ENCODE measurements at places on chromosomes 3 and 15.

- DNase-seq, result no peak
Observed at GRCh38 chr3:128707928-128708494, 18.0 kb upstream of the RAB7A start.

GRCh38 chr15:57961919-57962318 is 103.6 kb downstream of the ALDH1A2 start:
- no peak for DNase-seq

GRCh38 chr15:77819851-77820728 is 187.4 kb upstream of the LINGO1 start:
- no peak for DNase-seq

DNA sequence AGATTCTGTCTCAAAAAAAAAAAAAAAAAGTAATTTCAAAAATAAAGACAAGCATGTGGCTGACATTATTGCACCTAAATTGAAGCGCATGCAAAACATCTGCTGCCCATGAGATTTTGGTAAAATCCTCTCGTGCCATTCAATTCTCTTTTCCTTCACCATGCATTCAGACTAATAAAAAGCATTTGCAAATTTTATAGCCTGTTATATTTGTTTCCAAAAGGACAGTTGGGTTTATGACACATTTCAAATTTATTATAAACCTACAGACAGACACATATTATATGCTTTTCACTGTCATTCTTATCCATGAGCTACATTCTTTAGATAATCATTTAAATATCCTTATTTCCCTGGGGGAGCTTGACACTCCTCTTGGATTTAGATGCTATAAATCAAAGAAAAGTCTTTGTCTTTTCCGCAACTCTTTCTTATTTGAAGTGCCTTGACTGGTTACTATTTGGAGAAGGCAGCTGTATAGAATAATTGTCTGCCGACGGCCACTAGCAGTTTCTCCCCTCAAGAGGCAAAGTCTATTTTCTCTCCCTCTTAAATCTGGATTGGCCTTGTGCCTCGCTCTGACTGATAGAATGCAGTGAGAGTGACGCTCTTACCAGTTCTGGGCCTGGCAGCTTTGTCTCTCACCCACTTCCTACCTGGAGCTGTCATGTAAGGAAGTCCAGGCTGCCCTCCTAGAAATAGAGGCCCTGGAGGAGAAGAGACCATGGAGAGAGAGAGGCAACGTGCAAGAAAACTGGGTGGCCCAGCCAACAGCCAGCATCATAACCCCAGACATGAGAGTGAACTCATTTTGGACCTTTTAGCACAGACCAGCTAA is 6.8 kb upstream of the LRIG1 start:
- DNase-seq, result no peak

GRCh38 chr3:56771376-56771775 is 30.4 kb downstream of the ARHGEF3 start:
- no peak for DNase-seq

- DNase-seq, result no peak
Observed at GRCh38 chr3:9846231-9846630, 2.4 kb upstream of the RPUSD3 start.

DNA sequence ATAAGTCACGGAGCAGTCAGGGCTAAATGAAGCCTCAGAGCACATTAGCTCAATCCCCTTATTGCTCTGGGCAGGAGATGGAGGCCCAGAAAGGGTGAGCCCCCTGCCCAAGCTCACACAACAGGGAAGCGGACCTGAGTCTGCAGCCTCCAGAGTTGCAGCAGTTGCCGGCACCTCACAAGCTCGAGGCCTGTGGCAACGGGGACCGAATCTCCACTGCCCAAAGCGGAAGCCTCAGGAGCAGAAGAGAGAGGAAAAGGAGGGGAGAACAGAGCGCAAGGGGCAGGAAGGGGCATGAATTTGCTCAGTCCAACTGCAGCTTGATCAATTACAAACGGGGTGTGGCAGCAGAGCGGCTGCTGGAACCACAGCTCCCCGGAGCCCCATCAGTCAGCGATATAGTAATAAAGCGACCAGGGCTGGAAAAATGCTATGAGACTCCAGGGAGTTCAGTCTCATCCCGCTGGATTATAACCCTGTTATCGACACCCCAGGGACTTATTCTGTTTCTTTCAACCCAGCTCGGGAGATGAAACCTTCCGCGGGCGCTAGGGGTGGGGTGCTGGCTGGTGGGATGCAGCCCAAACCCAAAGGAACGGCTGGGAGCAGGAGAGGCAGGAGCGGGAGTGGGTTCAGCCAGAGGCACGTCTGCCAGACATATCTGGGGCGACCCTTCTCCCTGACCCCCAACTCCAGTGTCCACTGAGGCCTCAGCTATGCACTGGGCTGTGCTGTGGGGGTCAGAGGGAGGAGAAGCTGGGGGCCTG is 219.7 kb upstream of the LINGO1 start:
- no peak for DNase-seq

- no peak for DNase-seq
Observed at GRCh38 chr15:80099241-80099640, 39.8 kb downstream of the ZFAND6 start.

GRCh38 chr3:28406241-28406640 is 57.6 kb upstream of the AZI2 start:
- no peak for DNase-seq

GRCh38 chr3:23662079-23662617 is 143.6 kb upstream of the UBE2E1 start:
- no peak for DNase-seq

GRCh38 chr15:66574596-66574950 is 8.8 kb upstream of the LCTL start:
- DNase-seq, result no peak

DNA sequence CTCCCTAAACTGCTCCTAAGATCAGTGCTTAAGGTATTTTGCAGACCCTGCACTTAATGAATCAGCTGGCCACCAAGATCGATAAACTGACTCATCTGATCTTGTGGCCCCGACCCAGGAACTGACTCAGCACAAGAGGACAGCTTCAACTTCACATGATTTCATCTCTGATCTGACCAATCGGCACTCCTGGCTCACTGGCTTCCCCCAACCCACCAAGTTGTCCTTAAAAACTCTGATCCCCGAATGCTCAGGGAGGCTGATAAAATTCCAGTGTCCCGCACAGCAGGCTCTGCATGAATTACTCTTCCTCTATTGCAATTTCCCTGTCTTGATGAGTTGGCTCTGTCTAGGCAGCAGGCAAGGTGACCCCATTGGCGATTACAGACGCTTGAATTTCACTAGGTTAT is 13.5 kb downstream of the HTR3E start:
- no peak for DNase-seq

- no peak for DNase-seq
Observed at GRCh38 chr15:39622660-39623516, 42.0 kb downstream of the THBS1 start.

- no peak for DNase-seq
Observed at GRCh38 chr3:139113993-139114375, 69.3 kb upstream of the PRR23C start.

DNA sequence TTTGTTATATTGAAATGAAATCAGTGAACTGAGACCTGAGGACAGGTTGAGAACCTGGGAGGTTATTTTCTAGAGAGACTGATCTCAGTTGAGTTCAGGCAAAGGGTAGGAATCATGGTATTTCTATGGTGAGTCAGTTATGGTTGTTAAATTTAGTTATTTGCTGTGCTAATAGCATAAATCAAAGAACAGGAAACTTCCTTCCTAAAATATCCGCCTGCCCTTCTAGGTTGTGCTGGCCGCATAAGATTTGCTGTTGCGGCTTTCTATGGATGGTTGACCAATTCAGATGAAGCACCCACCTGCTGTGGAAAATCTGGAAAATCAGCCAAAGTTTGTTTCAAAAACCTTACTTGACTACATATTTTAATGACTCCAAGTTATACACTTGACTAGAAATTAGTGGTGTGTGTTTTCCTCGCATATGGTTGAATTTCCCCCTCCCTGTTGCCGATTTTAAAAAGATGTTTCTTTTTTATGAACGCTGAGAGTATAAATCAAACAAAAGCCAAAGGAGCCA is 52.6 kb downstream of the PLCL2 start:
- no peak for DNase-seq

DNA sequence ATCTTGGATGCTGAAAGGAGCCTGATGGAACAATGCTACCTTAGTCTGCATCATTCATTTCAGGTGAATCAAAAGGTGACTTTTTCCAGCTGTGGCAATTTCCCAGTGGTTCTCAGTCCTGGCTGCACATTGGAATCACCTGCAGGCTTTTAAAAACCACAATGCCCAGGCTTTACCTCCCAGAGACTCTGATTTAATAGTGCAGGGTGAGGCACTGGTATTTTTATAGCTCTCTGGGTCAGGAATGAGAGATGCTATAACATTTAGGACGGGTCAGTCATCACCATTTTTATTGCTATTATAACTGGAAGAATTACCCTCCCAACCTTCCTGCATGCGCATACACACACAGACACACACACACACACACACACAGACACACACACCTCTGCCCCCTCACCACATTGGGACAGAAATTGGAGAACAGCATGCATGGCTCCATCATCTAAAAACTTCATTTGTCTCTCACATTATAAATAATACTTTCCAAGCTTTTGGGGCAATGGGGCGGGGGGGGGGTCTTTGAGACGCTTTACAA is 41.1 kb downstream of the LARP6 start:
- no peak for DNase-seq

- peak; percentile 43 for DNase-seq
Observed at GRCh38 chr3:194306771-194307640, 44.1 kb downstream of the CPN2 start.

- no peak for DNase-seq
Observed at GRCh38 chr15:52642386-52643361, 36.5 kb downstream of the ATOSA start.
